GM23248 (cell line): ENCODE measurements at places on chromosomes 5 and 9. TPM values are rescaled to one million over a fixed set of nuclear protein-coding genes. Genes with fewer than 3 reads are reported as not detected.

DNA sequence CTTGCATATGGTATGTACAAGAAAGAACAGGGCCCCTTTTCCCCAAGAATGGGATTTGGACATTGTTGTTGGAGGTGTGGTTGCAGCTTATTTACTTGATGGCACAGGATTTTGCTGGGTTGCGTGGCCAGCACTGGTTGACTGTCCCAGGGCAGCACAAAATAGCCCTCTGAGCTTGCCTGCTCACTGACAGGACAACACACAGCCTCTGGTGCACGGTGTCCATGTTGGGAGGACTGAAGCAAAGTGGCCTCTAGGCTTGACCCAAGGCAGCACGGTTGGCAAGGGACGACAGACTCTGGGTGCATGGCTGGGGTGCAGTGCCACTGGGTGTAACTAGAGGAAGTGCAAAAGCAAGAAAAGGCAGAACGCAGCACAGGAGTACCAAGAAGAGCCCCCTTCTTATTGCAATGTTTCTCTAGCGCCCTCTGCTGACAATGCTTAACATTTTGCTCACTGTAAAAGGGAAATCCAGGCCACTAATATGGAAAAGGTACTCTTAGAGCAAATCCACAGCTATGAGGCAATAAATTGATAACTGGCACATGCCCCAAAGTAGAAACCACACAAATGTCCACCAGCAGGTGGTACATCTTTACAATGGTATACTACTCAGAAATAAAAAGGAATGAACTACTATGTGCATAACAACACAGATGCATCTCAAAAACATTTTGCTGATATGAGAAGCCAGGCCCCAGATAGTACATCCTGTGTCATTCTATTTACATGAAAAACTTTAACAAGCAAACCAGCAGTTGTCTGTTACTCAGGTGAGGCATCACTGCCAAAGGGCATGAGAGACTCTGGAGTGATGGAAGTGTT, 47.4 kb upstream of the BARX1 start:
- no peaks in the 10 kb centered on the region for H3K36me3 ChIP-seq
- no peak overlapping the region for H3K4me3 ChIP-seq
- no peak overlapping the region for H3K27ac ChIP-seq
- H3K27me3 ChIP-seq, result 0 out of 2 replicates have a peak, but pooled peaks cover 2% of the 10 kb centered on the region
- H3K4me1 ChIP-seq, result no peaks in the 10 kb centered on the region

DNA sequence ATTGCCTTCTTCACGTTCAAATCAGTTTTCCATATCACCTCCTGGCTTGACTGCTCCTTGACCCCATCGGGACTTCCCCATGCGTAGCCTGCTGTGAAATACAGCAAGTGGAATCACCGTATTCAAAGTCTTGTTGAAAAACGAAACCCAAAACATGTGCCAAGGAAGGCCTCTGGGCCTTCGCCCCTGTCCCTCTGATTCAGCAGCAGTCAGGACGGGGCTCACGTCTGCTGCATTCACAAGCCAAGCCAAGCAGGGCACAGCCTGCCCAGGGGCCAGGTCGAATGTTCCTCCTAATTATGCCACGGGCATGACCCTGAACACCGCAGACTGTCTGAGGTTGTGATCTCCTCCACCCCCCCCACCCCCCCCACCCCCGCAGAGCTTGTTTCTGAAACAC, 960 bp upstream of the CTNND2 start:
- DNase-seq, result no peak
- H3K4me3 ChIP-seq, result no peak overlapping the region
- no peaks in the 10 kb centered on the region for H3K36me3 ChIP-seq
- no peak overlapping the region for H3K27ac ChIP-seq
- H3K27me3 ChIP-seq, result peaks cover 46% of the 10 kb centered on the region

DNA sequence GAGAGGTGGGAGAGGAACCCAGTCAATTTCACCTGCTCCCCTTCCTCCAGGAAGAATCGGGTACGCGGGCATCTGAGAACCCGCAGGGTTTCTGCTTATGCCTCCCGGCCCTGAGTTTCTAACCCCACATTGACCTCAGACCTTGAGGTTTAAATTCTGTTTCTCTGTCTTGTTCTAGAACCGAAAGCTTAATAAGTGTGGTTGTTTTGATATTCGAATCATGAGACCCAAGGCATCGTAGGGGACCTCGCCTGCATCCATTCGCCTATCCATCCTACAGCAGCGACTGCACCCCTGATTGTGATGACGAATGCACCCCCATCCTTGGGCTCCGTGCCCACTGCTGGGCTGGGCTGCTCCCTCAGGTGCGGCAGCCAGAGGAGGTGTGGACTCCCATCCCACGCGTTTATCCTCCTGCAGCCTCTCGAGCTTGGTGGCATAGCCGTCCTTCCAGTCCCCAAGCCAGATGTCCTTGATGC, 80.8 kb upstream of the IER5L start:
- no peaks in the 10 kb centered on the region for H3K4me1 ChIP-seq
- no peaks in the 10 kb centered on the region for H3K27me3 ChIP-seq
- no peak overlapping the region for H3K27ac ChIP-seq
- peak overlapping the region; percentile 55 for H3K4me3 ChIP-seq
- H3K36me3 ChIP-seq, result no peaks in the 10 kb centered on the region
- DNase-seq, result no peak

DNA sequence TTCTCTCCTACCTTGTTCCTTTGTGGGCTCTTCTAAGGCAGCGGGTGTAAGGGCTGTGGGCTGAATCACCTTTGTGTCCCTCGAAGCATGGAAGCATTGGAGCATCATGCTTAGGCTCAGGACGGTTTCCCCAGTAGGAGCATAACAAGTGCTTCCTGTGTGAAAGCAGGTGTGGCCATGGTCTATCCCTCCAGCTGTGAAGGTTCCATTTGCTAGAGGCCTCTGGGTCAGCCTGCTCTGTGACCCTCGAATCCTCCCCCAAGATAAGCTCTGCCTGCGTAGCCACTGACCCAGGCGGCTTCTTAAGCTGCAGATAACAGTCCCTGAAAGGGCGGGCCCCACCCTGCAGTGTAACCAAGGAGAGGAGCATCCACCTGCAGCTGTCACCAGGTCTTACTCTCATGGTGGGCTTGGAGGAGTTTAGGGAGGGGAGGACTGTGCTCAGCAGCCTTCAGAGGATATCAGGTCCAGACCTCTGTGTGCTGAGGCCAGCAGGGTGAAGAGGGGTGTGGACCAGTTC, 8.4 kb upstream of the NDST1 start:
- H3K4me1 ChIP-seq, result peaks cover 74% of the 10 kb centered on the region
- H3K4me3 ChIP-seq, result peak overlapping the region; percentile 65; the same call in 1 of the 2 replicates
- H3K27me3 ChIP-seq, result no peaks in the 10 kb centered on the region
- peak overlapping the region; percentile 90; the same call in 1 of the 2 replicates for H3K27ac ChIP-seq
- DNase-seq, result no peak

GRCh38 chr9:136658849-136659535, 3.7 kb upstream of the EGFL7 start:
- DNase-seq, result no peak
- no peaks in the 10 kb centered on the region for H3K4me1 ChIP-seq
- no peak overlapping the region for H3K4me3 ChIP-seq
- no peaks in the 10 kb centered on the region for H3K36me3 ChIP-seq
- peaks cover 16% of the 10 kb centered on the region for H3K27me3 ChIP-seq
- no peak overlapping the region for H3K27ac ChIP-seq

DNA sequence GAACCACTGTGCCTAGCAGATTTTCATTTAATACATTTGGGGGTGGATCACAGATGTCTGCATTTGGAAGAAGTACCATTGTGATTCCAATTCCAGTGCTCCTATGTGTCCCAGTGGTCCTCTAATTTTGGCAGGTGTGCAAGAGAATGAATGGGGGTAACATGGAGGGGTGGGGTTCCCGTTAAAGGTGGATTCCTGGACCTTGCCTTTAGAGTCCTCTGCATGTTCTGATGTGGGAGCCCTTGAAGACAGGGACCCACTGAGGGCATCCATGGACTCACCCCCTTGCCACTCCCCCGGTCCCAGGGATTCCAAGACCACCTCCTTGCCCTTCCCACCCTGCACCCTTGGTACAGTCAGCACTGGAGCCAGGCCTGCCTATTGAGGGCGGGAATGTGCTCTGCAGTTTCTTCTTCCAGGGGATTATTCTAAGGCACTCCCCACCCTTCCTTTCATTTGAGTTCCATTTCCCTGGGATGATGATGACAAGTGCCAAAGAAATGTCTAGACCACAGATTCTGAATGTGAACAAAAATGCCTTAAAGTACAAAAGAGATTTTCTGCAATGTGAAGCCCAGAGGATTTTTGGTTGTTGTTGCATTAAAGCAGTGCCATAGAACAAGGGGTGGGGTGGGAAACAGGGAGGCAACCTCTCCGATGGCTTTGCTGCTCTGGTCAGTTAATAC, 119.4 kb upstream of the PTCH1 start:
- H3K27me3 ChIP-seq, result no peaks in the 10 kb centered on the region; the same call in none of the 2 replicates
- DNase-seq, result no peak
- no peaks in the 10 kb centered on the region for H3K36me3 ChIP-seq
- no peak overlapping the region for H3K27ac ChIP-seq

Gene FAM221B
- not detected in 2 replicates for total RNA-seq

GRCh38 chr9:82492274-82492673, 503.7 kb downstream of the SPATA31D1 start:
- no peak overlapping the region for H3K4me3 ChIP-seq
- no peak for DNase-seq
- H3K27ac ChIP-seq, result no peak overlapping the region

- H3K36me3 ChIP-seq, result no peaks in the 10 kb centered on the region
- DNase-seq, result no peak
- no peaks in the 10 kb centered on the region for H3K4me1 ChIP-seq
- H3K4me3 ChIP-seq, result no peak overlapping the region
- no peaks in the 10 kb centered on the region for H3K27me3 ChIP-seq
- no peak overlapping the region for H3K27ac ChIP-seq
These were observed 4.7 kb upstream of the CLTB start for GRCh38 chr5:176420972-176421544.

- no peaks in the 10 kb centered on the region for H3K4me1 ChIP-seq
- H3K27me3 ChIP-seq, result no peaks in the 10 kb centered on the region
- no peak overlapping the region for H3K27ac ChIP-seq
These were observed 28.4 kb upstream of the LRRC19 start for GRCh38 chr9:27033815-27034403.

Gene GFI1B
- total RNA-seq, result not detected in 2 replicates

DNA sequence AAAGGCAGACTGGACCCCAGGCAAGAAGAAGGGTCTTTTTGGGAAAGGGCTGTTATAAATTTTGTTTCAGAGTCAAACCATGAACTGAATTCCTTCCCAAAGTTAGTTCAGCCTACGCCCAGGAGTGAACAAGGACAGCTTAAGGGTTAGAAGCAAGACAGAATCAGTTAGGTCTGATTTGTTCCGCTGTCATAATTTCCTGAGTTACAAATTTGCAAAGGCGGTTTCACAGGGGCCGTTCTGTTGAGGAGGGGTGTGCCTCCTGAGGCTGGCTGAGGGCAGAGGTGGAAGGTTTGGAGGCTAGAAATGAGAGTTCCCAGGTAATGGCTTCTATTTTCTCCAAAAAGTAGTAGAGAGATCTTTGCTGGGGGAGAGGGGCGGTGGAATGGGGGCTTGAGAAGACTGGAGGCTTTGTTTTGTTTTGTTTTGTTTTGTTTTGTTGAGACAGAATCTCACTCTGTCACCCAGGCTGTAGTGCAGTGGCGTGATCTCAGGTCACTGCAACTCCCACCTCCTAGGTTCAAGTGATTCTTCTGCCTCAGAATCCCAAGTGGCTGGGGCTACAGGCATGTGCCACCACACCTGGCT, 4.1 kb upstream of the CERCAM start:
- 0 out of 2 replicates have a peak, but pooled peaks cover 7% of the 10 kb centered on the region for H3K4me1 ChIP-seq
- H3K27ac ChIP-seq, result no peak overlapping the region
- H3K27me3 ChIP-seq, result peaks cover 21% of the 10 kb centered on the region
- no peak overlapping the region for H3K4me3 ChIP-seq

GRCh38 chr5:158777647-158778350, 321.9 kb downstream of the EBF1 start:
- peaks cover 2% of the 10 kb centered on the region; the same call in 1 of the 2 replicates for H3K36me3 ChIP-seq
- peaks cover 30% of the 10 kb centered on the region for H3K4me1 ChIP-seq
- H3K27me3 ChIP-seq, result no peaks in the 10 kb centered on the region
- no peak overlapping the region for H3K27ac ChIP-seq
- H3K4me3 ChIP-seq, result no peak overlapping the region

DNA sequence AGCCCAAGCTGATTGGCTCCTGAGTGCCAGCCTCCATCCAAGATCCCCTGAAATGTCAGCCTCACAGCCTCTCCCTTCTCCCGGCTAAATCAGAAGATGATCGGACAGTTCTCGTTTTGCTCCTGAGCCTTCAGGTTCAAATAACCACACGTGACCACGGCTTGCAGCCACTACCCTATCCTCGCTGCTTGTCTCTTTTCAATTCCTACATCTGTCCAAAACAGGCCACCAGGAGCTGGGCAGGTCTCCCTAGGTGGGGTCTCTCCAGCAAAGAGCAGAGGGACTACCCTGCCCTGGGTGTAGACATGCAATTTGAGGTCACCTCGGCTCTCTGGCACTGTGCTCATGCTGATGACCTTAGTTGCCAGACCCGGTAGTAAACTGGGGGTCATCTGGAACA, 224.0 kb upstream of the TBC1D2 start:
- H3K27ac ChIP-seq, result no peak overlapping the region
- no peaks in the 10 kb centered on the region for H3K36me3 ChIP-seq
- H3K4me3 ChIP-seq, result no peak overlapping the region
- H3K27me3 ChIP-seq, result no peaks in the 10 kb centered on the region
- DNase-seq, result no peak

DNA sequence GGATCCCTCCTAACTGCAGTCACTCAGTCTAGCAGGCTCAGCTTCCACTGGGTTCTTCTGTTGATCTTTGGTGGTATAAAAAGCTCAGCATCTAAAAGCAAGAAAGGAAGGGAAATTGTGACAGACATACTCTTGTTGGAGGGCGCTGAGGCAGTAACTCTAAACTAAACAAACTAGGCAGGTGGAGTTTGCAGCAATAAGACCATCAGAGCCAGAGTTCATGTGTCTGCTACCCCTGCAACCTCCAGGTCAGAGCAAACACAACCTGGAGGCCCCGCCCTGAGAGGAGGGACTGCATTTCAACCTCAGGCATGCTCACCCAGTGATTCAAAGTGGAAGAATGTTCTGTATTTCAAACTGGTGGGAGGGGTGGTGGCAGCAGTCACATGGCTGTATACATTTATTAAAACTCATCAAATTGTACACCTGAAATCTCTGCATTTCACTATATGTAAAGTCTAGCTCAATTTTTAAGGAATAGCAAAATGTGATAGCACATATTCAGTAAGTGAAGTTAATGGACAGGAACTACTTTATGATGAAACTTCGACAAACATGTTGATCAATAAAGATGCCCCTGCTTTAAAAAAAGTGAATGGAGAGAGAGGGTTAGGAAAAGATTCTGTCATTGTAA, 7.1 kb downstream of the ACTL7A start:
- H3K4me3 ChIP-seq, result no peak overlapping the region
- peak; percentile 65 for DNase-seq
- peaks cover 25% of the 10 kb centered on the region; the same call in 1 of the 2 replicates for H3K36me3 ChIP-seq
- no peaks in the 10 kb centered on the region for H3K27me3 ChIP-seq

Gene PCAT7
- not detected in 2 replicates for total RNA-seq

Gene CTXN3
- not detected in 2 replicates for total RNA-seq

Gene CDH18
- 0.22 TPM in 1 of 2 replicates, not detected in the other for total RNA-seq
